ENCODE measurements at places on chromosomes 13 and 19.

DNA sequence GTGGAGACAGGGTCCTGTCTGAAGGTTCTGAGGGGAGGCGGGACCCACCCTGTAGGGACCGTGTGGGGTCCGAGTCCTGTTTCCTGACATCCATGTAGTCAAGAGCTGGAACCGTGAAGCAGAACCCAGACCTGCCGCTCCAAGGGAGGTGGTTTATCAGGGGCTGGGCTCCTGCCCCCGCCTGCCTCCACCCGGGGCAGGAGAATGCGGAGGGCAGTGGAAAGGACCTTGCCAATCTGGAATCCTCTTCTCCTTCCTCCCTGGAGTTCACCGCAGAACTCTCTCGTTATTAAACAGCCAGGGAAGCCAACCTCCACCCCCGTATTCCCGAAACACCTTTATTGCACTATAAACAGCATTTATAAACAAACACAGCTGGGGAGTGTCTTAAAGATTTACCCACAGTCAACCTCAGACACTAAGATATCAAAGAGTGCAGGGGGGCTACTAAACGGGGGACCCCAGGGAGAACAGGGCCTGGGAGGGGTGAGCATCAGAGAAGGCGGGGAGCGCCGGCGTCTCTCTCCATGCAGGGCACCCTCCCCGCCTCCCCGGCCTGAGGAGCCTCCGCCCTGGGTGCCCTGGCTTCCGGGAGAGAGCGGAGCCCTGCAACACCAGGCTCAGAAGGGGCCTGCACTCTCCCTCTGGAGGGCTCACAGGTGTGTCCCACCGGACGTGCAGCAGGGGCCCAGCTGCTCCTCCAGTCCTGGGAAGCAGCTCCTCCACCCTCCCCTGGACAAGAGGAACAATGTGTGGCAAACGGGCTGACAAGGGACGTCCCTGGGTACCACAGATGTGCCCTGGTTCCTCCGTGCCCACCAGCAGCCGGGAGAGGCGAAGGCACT, 3.6 kb downstream of the C2CD4C start:
- no peak for DNase-seq

GRCh38 chr19:1909761-1910080, 4.5 kb downstream of the ADAT3 start:
- no peak for DNase-seq

GRCh38 chr19:2478278-2478755, 2.4 kb downstream of the GADD45B start:
- DNase-seq: peak; percentile 77

GRCh38 chr19:2060884-2061494, 9.9 kb upstream of the MKNK2 start:
- DNase-seq: peak; percentile 90

GRCh38 chr13:52104624-52105023, 24.2 kb downstream of the NEK5 start:
- peak; percentile 52 for DNase-seq

- peak; percentile 50 for DNase-seq
Observed at GRCh38 chr19:10655457-10656312, 1.5 kb downstream of the ILF3 start.

Measured in choroid plexus epithelial cell (primary cell).